PC-9 (cell line): ENCODE measurements at places on chromosomes 3 and 15.

DNA sequence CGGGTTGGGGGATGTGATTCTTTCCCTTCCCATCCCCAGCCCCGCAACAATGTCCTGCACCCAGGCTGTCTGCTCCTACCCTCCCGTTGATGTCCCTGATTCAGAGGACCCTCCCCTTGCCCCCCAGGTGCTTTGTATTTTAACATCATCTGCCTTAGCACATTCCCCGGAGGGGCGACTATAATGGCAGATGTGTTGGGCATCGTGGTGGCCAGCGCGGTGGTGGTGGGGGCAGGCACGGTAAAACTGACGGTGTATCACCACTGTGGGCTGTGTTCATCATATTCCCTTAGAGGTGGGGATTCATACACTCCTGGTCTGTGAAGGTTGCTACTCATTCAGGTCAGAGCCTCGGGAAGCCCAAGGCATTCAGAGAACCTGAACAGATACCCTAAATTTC lies 173.0 kb downstream of the ADAMTS17 start:
- no peak for DNase-seq

- DNase-seq = no peak
Measured at GRCh38 chr15:49315391-49315823, 107.6 kb upstream of the FGF7 start.

DNA sequence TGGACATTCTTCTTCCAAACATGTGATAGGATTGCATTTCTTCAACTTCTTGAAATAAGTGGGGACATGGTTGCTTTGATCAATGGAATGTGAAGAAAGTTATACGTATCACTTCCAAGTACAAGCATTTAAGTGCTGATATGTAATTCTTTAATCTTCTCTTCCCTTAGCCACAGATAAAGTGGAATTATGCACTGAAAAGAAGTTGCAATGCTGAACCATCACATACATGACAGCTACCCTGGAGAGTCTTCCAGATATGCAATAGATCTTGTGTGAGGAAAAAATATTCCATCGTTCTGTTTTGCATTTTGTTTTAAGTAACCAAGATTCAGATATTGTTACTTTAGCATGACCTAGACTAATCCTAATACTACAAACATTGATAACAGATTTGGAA lies 674.3 kb downstream of the NSUN3 start:
- no peak for DNase-seq

DNA sequence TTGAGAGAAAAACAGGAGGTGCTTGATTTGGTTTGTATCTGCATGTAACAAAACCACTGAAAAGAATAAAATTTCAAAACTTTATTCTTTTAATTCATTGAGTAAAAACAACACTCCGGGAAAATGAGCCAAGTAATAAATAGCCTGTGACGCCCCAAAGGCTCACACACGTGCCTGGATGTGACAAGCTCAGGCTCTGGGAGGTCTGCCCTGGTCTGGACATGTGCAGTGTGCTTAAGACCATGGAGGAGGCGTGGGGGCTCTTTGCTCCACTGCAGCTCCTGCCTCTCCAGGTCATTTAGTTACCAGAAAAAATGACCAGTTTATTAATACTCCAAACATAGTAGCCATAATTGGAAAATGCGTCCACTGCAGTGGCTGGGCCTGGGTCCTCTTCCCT lies 8.6 kb upstream of the NME9 start:
- no peak for DNase-seq

DNA sequence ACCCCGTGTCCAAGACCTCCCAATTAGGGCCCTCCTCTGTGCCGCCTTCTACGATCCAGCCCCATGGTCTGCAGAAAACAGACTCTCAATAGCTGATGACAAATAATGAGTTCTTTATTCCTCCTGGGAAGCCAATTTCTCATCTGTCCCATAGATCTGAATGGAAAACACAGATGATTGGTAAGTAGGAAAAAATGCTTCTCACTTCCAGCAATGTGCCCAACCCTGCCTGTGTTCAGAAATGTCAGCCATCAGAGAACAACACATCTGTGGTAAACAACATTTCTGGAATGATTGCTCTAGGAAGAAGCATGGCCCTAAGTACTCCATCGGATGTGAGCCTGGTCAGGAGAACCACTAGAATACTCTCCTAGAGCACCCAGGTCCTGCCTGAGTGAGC lies 240.5 kb upstream of the HES1 start:
- DNase-seq = no peak

- no peak for DNase-seq
Measured at GRCh38 chr3:120560304-120561250, 35.6 kb upstream of the NDUFB4 start.

DNA sequence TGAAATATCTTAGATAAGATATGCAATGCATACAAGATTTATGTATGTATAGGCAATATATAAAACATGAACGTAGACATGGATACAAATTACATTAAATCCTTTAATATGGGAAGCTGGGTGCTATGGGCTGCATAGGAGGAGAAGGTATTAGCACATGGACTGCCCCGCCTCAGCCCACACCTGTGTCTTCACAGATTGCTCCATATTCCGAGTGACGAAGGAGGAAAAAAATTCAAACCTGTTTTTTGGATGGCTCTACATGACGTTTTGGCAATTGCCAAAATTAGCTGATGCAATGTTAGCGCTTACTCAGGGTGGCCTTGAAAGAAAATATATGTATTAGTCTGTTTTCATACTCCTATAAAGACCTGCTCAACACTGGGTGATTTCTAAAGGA lies 223.4 kb upstream of the SLCO3A1 start:
- DNase-seq = no peak

DNA sequence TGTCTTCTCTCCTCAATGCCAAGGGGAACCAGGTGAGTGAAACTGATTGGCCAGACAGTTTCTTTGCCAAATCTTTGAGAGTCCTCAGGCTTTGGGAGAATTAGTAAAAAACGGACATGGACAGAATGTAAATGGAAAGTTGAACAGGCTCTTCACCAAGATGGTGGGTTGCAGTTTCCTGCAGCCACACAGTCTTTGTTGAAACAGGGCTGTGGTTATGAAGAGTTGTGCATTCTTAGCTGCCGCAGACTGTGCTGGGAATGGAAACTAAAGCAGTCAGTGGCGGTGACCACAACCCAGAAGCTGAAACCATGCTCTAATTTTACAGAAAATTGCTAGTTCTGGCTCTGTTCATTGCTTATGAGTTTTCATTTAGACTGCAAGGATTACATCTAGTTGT lies 42.1 kb upstream of the TASOR start:
- DNase-seq = no peak

GRCh38 chr3:87219611-87220010 lies 7.5 kb upstream of the CHMP2B start:
- DNase-seq = no peak

GRCh38 chr3:159844801-159845261 lies 143.8 kb upstream of the IL12A start:
- DNase-seq = no peak

- DNase-seq = no peak
Measured at GRCh38 chr3:193998628-193999195, 137.2 kb upstream of the HES1 start.

DNA sequence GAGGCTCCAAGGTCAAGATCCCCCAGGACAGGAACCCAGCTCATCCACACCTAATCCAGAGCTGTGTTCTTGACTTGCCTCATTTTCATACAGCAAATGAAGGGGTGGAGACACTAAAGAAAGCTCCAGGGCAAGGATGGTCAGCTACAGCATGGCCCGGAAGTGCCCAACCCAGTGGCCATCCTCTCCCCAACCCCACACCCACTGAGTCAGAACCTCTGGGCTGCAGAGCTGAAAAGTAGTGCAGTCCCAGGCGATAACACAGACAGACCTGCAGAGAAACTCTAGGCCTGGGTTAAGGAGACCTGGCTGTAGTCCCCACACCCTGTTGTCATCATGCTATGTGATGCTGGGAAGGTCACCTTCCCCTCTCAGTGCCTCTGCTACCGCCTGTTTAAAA lies 85.3 kb downstream of the SEMA5B start:
- no peak for DNase-seq

DNA sequence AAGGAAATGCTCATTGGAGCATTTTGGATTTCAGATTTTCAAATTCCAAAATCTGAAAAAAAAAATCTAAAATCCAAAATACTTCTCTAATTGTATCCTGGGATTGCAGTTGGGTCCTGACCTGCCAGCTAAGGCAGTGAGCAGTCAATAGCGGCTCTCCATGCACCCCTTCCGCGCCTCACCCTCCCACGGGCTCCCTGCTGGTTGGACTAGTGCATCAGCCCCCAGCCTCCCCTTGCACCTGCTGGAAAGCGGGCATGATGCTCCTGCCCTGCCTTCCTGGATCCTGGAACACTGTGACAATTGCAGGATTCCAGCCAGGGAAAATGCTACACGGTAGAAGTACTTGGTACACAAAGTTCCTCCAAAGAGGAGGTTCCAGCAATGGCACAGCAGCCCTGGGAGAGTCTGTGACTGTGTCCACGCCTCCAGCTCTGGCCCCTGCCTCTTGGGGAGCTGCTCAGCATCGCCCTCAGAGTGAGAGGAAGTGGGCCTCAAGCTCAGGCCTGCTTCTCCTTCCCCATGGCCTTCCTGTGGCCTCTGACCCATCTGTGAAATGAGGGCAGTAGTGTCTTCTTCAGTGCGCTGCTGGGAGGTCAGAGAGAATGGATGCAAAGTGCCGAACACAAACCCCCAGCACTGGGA lies 39.5 kb upstream of the CHRNB4 start:
- DNase-seq = no peak

DNA sequence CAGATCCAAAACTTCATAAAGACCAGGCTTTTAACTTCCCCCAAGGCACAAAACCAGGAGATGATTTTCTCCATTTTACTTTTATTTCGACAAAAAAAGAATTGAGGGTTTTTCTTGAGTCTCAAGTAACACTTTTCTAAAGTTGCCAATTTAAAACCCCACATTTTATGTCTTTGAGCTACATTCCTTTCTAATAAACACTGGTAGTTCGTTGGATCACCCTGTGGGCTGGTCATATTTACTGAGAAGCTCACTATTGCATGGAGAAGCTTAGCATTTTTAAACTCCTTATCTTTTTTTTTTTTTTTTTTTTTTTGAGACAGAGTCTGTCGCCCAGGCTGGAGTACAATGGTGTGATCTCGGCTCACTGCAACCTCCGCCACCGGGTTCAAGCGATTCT lies 255.1 kb upstream of the TPM1 start:
- DNase-seq = no peak

DNA sequence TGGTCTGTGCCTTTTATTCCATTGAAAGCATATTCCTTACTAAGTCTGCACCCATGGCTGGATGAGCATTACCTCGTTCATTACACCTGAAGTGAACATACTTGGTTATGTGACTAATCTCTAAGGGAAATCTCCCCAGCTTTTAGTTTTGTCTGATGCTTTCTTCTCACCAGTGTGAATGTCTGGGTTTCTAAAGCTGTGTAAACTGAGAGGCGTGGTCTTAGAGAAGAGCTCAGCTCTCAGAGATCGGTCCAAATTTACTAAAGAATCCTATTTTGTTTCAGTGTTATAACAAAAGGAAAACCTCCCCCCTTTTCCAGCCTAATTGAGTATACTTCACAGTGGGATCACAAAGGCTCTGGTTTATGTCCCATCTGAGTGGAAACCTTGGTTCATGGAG lies 352.3 kb downstream of the PTPRG start:
- DNase-seq = no peak

GRCh38 chr3:108528459-108529252 lies 18.3 kb upstream of the MYH15 start:
- DNase-seq = no peak

- no peak for DNase-seq
Measured at GRCh38 chr3:32335365-32336112, 56.1 kb upstream of the CMTM7 start.

DNA sequence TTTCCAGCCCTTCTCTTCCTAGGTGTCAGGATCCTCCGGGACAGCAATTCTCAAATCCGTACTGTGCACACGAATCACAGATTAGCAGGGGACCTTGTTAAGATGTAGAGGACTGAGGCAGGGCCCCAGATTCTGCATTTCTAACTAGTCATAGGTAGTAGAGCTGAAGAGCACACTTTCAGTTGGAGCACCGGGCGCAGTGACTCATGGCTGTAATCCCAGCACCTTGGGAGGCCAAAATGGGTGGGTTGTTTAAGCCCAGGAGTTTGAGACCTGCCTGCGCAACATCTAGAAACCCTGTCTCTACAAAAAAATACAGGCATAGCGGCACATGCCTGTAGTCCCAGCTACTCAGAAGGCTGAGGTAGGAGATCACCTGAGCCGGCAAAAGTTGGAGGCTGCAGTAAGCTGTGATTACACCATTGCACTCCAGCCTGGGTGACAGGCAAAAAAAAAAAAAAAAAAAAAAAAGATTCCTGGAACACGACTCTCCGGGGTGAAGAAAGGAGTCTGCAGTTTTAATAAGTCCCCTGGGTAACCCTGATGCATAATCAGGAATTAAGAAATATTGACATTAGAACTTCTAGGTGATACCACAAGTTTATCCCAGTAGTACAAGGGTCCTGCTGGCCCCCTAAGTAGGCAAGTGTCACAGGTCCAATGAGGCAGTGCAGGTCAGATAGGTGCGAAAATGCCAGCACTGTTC lies 21.4 kb upstream of the IGDCC3 start:
- no peak for DNase-seq
